Sigmoid colon (tissue), 7 donors: ENCODE measurements at places on chromosomes 11 and 22. TPM values are rescaled to one million over a fixed set of nuclear protein-coding genes. Genes with fewer than 3 reads are reported as not detected.

GRCh38 chr11:73463359-73463758, 87.2 kb downstream of the RELT start:
- H3K4me3 ChIP-seq = no peak overlapping the region
- H3K27me3 ChIP-seq = no peaks in the 10 kb centered on the region

PKDREJ gene
- total RNA-seq = not detected

GRCh38 chr11:67027943-67028542, 5.1 kb downstream of the SYT12 start:
- no peak overlapping the region for H3K4me3 ChIP-seq
- H3K27me3 ChIP-seq = peaks cover 5% of the 10 kb centered on the region
- DNase-seq = no peak

DNA sequence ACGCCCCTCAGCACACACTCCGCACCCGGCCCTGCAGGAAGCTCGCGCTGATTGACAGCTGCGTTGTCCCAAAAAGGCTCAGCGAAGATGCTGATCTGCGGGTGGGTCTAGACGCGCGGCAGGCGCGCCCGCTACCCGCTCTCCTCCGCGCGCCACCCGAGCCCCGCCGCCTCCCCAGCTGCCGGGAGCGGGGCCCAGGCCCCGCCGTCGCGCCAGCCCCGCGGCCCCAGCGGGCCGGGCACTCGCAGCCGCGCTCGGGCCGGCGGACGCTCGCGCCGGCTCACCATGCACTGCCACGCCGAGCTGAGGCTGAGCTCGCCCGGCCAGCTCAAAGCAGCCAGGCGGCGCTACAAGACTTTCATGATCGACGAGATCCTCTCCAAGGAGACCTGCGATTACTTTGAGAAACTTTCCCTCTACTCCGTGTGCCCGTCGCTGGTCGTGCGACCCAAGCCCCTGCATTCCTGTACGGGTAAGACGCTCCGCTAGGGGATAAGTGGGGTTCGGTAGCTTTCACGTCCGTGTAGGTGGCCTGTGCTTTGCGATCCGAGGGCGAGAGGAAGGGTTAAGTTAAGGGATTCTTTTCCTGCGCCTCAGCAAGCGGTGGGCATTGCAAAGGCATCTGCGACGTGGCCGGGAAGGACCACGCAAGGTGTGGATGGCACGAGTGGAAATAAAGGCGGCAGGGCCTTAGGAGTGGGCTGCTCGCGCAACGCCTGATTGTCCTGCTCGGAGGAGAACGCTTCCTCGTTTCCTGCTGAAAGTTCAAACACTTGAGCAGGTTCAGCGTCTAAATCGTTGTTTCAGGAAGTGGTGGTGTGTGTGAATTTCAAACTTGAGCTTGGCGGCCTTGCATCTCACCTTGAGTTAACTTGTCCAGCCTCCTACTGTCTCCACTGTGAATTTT, at the start of gene BARX2:
Gene BARX2, plus strand, starts transcription at position 98 of the 907 bp plus-strand sequence. Its CDS starts 188 bp downstream, at position 286.
- no peak within 1 kb of the TSS for H3K27ac ChIP-seq
- H3K27me3 ChIP-seq = peaks cover 41% of the 10 kb centered on the region
- DNase-seq = no peak
- H3K36me3 ChIP-seq = no peaks in the 10 kb centered on the region
- H3K4me1 ChIP-seq = peaks cover 34% of the 10 kb centered on the region

APOL4 gene
- 14.0 TPM for total RNA-seq

PITPNM1 gene
- total RNA-seq = 3.5 TPM

- H3K27me3 ChIP-seq = no peaks in the 10 kb centered on the region
- H3K4me1 ChIP-seq = peaks cover 7% of the 10 kb centered on the region
- DNase-seq = no peak
- no peak overlapping the region for H3K27ac ChIP-seq
- no peak overlapping the region for H3K4me3 ChIP-seq
Measured at GRCh38 chr11:88555829-88556202, 218.3 kb upstream of the CTSC start.

ELFN2 gene
- not detected for total RNA-seq

DNA sequence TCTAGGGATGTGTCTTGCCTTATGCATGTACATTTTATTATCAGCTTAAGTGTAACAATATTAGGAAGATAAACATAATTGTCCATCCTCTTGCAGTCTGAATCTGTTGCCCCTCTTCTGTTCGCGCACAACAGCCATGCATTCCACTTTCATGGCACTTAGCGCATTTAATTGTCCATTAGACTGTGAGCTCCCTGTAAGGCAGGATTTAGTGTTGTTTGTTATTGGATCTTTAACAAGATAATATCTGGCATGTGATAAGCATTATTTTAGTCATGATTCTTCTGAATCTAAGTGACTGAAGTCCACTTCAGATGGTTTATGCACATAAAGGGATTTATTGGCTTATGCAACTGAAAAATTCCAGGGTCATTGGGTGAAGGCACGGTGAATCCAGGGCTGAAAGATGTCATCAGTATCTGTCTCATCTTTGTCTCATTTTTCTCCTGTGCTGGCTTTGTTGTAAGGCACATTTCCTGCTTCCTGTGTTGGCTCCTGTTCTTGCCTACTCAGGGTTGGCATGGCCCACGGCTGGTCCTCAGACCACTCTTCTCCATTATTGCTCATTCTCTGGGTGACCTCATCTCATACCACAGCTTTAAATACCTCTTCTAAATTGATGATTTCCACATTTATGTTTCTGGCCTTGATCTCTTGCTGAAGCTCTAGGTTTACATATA, 37.6 kb downstream of the ATXN10 start:
- H3K27ac ChIP-seq = no peak overlapping the region
- H3K4me3 ChIP-seq = no peak overlapping the region
- H3K27me3 ChIP-seq = no peaks in the 10 kb centered on the region
- no peak for DNase-seq
- peaks cover 24% of the 10 kb centered on the region for H3K4me1 ChIP-seq
- no peaks in the 10 kb centered on the region for H3K36me3 ChIP-seq

- H3K4me3 ChIP-seq = no peak overlapping the region
- H3K36me3 ChIP-seq = no peaks in the 10 kb centered on the region
- no peaks in the 10 kb centered on the region for H3K27me3 ChIP-seq
Measured at GRCh38 chr11:86141727-86142126, 72.8 kb upstream of the PICALM start.

DNA sequence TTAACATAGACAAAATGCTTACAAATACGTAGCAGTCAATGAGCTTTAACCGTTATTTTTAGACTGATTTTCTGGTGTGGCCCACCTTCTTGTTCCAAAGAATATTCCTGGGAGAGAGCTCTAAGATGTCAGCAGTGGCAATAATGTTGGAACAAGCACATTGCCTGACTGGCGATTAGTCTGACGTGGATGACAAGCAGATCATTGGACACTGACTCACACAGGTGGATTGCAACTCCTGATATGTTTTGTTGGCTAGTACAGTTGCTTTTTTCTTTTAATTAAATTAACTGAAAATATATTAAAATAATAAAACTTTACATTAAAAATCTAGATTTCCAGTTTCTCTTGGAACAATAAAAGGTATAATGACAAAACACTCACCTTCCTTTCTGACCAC, 78.0 kb downstream of the TENM4 start:
- no peak for DNase-seq
- H3K4me1 ChIP-seq = no peaks in the 10 kb centered on the region
- no peaks in the 10 kb centered on the region for H3K36me3 ChIP-seq
- H3K27ac ChIP-seq = no peak overlapping the region
- H3K27me3 ChIP-seq = no peaks in the 10 kb centered on the region

TH gene
- not detected for total RNA-seq

TMEM191C gene
- 6.3 TPM for total RNA-seq

DNA sequence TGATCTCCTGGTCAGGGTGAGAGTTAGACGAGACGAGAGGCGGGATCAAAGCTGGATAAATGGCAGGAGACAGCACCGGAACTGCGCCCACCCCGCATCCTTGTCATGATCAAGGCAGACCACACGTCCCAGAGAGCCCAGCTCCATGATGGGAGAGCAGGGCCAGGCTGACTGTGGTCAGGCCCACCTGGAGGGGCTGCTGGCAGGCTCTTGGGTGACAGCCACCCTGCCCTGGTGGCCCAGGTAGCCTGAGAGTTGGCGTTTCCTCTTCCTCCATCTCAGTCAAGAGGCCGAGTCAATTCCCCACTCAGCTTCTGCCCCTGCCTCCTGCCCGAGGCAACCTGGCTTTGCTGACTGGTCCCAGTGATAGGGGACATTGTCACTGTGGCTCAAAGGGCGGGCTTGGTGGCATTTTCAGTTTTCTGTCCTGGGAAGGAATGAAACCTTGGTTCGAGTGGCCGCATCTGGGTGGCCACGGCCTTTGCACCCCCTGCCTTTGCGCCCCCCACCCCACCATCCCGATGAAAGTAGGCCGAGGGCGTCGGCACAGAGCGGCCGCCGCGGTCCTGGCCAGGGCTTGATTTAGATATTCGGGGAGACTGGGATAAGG, 60.8 kb upstream of the PPARA start:
- H3K27ac ChIP-seq = peak overlapping the region; percentile 96
- no peak overlapping the region for H3K4me3 ChIP-seq
- H3K27me3 ChIP-seq = no peaks in the 10 kb centered on the region
- peak; percentile 68 for DNase-seq

DNA sequence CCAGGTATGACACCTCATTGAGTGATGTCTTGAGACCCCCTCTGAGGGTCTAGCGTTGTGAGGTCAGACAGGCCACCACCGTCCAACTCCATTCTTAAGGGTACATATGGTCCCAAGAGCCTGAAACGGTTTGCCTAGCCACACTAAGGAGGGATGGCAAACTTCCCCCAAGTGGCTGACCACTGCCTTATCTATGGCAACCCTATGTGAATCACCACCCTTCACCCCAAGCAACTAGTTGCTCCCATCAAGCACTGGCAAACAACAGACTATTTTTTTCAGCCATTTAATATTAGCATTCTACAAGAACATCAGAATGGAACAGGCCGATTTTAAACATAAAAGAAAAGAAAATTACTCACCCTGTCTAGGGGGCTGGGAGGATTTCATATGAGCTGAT, 22.8 kb downstream of the THOC5 start:
- H3K36me3 ChIP-seq = peaks cover 100% of the 10 kb centered on the region
- no peaks in the 10 kb centered on the region for H3K27me3 ChIP-seq

GRCh38 chr11:83044958-83045712, 26.6 kb downstream of the RAB30 start:
- H3K27ac ChIP-seq = peak overlapping the region; percentile 63
- H3K36me3 ChIP-seq = no peaks in the 10 kb centered on the region
- H3K4me3 ChIP-seq = no peak overlapping the region
- peaks cover 37% of the 10 kb centered on the region for H3K4me1 ChIP-seq
- no peaks in the 10 kb centered on the region for H3K27me3 ChIP-seq
- DNase-seq = no peak

COX8A gene
- total RNA-seq = 576 TPM

- H3K4me3 ChIP-seq = peak overlapping the region; percentile 99
- H3K27me3 ChIP-seq = no peaks in the 10 kb centered on the region
- no peaks in the 10 kb centered on the region for H3K4me1 ChIP-seq
- H3K36me3 ChIP-seq = peaks cover 30% of the 10 kb centered on the region
- H3K27ac ChIP-seq = peak overlapping the region; percentile 99
Measured at GRCh38 chr11:64777449-64778222, 706 bp downstream of the SF1 start.

DNA sequence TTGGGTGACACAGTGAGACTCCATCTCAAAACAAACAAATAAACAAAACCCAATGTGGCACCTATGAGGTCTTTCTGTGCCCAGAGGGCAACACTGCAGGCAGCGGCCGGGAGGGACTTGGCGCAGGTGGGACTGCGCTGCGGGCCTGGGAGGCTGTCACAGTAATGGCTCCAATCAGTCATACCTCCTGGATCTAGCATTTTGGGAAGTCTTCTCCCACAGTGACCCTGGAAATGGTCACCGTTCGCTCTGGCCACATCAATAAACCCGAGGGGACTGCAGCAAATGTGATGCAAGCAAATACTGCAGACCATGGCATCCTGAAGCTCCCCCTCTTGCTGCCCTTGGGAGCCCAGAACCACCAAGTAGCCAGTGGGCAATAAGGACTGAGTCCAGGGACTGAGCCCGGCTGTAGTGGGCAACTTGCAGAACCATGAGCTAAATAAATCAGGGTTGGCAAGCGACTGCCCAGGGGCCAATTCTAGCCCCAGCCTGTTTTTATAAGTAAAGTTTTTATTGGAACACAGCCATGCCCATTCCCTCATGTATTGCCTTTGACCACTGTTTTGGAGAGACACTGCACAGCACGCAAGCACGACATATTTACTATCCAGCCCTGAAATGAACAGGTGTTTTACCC, 15.4 kb downstream of the SHANK2 start:
- H3K36me3 ChIP-seq = no peaks in the 10 kb centered on the region
- DNase-seq = peak; percentile 36
- H3K4me1 ChIP-seq = no peaks in the 10 kb centered on the region
- no peak overlapping the region for H3K27ac ChIP-seq
- no peak overlapping the region for H3K4me3 ChIP-seq

MS4A4E gene
- total RNA-seq = 11.1 TPM

DNA sequence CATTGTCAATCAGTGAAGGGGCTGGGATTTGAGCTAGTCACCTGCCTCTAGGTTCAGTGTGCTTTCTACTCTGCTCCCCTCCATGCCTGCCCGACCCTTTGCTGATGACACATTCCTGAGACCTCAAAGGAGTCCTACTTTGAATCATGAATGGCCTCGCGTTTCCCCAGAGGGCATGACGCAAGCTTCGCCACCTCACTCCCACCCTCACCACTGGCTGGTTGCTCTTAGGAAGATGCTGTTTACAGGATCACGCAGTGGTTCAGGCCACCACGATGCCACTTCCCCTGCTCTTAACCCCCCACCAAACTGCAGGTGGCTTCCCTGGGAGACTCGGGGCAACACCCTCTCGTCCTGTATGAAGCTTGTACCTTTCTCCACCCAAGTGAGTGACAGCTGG, 62.9 kb upstream of the B3GAT1 start:
- no peaks in the 10 kb centered on the region for H3K27me3 ChIP-seq
- no peaks in the 10 kb centered on the region for H3K36me3 ChIP-seq
- no peak overlapping the region for H3K27ac ChIP-seq
- no peak overlapping the region for H3K4me3 ChIP-seq

OR8D1 gene
- not detected for total RNA-seq

GRCh38 chr11:35365961-35366360, 53.4 kb downstream of the SLC1A2 start:
- no peak overlapping the region for H3K4me3 ChIP-seq
- H3K4me1 ChIP-seq = peaks cover 31% of the 10 kb centered on the region
- DNase-seq = no peak
- H3K36me3 ChIP-seq = no peaks in the 10 kb centered on the region
- peak overlapping the region; percentile 9 for H3K27ac ChIP-seq
- no peaks in the 10 kb centered on the region for H3K27me3 ChIP-seq

DNA sequence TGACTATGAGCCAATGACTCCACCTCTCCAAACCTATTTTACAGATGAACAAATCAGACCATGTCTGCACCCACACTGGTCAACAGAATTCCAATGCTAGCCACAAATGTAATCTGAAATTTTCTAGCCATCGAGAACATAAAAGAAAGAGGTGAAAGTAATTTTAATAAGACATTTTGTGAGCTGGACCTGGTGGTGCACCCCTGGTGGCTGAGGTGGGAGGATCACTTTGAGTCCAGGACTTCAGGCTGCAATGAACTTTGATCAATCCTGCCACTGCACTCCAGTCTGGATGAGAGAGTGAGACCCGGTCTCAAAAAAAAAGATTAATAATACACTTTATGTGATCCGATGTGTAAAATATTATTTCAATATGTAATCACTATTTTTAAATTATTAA, 9.4 kb upstream of the RNF185 start:
- no peaks in the 10 kb centered on the region for H3K36me3 ChIP-seq
- no peaks in the 10 kb centered on the region for H3K4me1 ChIP-seq
- no peaks in the 10 kb centered on the region for H3K27me3 ChIP-seq
- no peak for DNase-seq
- no peak overlapping the region for H3K4me3 ChIP-seq

LRRC56 gene
- not detected for total RNA-seq

GRCh38 chr11:27420722-27421572, 51.6 kb downstream of the LGR4 start:
- H3K4me1 ChIP-seq = peaks cover 41% of the 10 kb centered on the region
- H3K27ac ChIP-seq = no peak overlapping the region
- no peak overlapping the region for H3K4me3 ChIP-seq
- H3K27me3 ChIP-seq = no peaks in the 10 kb centered on the region
